Stimulated activated CD8-positive, alpha-beta memory T cell treated with anti-CD3 and anti-CD28 coated beads, Interleukin-2, amount 100 ng/mL, for 48 hours (primary cell): ENCODE measurements at places on chromosomes 1 and 21.

DNA sequence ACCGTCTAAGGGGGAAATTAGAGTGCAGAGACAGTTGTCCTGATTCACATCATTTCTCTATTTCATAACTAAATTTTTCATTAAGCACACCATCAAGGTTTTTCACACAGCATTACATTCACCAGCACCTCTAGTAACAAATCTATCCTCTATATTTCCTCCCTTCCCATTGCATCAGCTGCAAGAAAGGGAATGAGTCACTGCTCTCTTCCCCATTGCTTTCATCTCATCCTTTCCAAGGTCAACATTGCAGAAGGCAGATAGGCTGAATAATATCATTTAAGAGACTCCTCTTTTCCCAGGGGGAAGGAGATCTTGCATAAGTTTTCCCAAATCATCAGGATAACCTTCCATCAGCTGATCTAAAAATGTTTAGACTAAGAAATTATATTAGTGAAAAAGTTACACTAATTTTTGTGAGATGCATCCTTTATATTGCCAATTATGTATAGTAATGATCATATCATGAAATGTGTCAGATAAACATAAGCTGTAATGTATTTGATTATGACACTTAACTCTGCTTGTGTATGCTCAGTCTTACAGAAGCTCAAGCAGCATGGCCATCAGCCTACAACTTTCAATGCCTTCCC lies 4.3 kb downstream of the INTS7 start:
- DNase-seq, result no peak

DNA sequence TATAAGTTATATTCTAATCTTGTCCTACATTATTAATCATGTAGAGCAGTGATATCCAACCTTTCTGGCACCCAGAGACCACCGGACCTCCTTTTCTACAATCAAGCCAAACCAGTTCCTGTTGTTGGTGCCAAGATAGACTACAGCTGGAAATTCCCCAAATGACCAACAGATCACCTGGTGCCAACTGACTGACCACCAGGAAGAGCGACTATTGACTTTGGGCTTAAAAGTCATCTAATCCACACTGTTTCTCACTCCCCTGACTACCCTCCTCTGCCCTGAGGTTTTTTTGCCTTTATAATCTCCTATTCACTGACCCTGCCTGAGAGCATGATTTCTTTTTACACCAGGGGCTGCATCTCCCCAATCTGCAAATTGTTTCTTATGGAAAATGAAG lies 425.2 kb downstream of the TTLL7 start:
- no peak for DNase-seq

DNA sequence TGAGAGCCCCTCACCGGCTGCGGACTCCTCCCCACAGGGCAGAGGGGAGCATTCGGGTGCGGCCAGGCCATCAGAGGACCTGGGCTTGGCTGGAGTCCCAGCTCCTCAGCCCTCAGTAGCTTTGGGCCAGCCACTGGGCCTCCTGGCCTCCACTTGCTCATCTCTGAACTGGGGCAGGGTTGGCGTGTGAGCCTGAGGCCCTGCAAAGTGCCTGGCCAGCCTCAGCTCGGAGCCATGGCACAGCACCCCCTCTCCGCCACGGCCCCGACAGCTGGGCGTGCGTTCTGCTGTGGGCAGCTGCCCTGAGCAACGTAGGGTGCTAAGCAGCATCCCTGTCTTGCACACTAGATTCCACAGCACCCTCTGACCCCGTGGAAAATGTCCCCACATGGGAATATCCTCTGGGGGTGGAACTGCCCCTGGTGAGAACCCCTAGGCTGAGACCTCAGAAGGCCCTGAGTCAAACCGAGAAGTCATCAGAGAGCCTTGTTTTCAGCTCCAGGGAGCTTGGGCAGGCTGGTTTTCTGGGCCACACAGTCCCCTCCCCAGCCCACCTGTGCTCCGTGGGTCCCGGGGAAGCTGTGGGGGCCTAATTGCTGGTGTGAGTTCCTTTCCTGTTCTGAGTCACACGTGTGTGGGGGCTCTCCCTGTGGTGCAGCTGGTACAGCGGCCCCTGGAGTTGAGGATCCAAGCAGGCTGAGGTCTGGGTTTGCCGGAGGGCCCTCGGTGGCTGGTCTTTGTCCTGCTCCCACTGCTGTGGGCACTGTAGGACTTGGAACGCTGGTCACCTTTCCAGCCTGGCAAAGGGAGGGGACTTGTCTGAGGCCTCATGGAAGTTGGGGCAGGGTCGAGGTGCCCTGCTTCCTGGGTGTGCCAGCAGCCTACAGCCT lies 24.5 kb downstream of the TP73 start:
- no peak for DNase-seq

DNA sequence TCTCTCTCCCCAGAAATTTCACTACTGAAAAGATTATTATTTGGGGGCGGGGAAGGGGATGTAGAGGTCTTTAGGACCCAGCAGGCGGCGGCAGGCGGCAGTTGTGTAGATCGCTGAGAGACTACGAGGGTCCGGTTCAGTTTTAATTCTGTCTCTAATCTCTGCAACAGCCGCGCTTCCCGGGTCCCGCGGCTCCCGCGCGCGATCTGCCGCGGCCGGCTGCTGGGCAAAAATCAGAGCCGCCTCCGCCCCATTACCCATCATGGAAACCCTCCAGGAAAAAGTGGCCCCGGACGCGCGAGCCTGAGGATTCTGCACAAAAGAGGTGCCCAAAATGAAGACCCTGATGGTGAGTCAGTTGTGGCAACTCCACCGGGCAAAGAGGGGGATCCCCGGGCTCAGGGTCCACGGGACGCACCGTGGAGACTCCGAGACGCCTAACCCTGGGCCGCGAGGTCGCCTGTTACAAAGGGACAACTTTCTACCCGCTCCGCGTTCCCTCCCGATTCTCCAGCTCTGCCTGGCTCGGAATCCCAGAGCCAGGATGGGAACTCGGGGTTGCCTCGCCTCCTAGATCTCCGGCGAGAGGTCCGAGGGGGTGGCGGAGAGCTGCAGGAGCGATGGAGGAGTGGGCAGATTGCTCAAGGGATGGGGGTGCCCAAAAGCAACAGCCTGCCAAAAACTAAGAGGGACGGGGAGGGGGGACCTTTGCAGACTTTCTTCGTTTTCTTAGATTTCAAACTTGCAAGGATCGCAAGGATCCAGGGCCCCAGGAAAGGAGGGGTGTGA lies at the start of gene ST6GALNAC5:
Gene ST6GALNAC5 (plus strand): TSS at position 139 of the 789 bp plus-strand sequence.
- DNase-seq, result no peak

- DNase-seq, result no peak
These were observed 53.0 kb downstream of the SLC37A1 start for GRCh38 chr21:42566524-42567213.

- no peak for DNase-seq
These were observed 76.8 kb downstream of the CD34 start for GRCh38 chr1:207833956-207834660.

DNA sequence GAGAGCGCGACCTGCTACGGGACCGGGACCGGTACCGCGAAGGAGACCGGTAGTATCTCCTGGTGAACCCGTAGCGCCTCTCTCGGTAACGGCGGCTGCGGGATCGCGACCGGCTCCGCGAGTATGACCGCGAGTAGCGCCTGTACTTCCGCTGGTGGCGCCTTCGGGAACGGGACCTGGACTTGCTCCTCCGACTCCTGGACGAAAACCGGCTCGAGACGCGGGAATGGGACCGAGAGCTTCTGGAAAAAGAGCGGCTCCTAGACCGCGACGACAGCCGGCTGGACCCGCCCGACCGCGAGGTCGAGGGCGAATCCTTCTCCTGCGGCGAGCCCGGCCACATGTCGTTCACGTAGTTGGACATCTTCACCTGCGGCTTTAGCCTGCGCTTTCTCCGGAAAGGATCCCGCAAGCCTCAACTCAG lies 642 bp downstream of the RSRP1 start:
- no peak for DNase-seq

GRCh38 chr1:76856104-76856503 lies 11.2 kb upstream of the ST6GALNAC5 start:
- no peak for DNase-seq

DNA sequence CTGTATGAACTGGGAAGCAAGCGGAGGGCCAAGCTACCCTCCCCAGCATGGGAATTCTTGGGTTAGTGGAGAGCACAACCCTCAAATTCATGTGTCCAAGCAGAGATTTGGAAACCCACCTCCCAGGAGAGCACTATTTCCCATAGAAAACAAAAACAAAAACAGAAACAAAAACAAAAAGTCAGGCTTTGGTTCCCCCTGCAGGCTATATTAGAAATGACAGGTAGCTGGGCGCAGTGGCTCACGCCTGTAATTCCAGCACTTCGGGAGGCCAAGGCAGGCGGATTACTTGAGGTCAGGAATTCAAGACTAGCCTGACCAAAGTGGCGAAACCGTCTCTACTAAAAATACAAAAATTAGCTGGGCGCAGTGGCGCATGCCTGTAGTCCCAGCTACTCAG lies 10.8 kb downstream of the MINDY1 start:
- no peak for DNase-seq

DNA sequence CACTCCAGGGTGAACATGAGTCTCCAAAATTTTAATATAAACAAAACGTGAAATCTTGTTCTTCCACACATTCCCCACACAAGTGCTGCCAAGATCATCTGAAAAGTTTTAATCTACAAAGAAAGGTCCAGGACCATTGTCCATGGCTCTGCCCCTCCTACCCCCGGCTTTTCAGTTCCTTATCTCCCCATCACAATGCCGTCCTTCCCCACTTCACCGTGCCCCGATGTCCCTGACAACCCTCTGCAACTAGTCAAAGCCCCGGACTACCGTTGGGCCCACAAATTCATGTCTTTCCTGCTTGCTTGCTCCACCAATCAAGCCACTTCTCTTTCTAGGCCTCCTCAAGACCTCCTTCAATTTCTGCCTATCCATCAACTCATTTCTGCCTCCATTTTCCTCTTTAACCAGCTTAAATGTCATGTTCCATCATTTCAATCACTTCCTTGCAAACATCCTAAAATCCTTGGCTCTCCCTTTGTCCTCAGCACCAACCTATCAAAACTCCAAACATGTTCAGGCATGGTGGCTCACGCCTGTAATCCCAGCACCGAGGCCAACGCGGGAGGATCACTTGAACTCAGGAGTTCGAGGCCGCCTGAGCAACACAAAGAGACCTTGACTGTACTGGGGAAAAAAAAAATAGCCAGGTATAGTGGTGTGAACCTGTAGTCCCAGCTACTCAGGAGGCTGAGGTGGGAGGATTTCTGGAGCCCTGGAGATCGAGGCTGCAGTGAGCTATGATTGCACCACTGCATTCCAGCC lies 14.0 kb upstream of the BMP8B start:
- no peak for DNase-seq

GRCh38 chr1:10690484-10690883 lies 106.0 kb downstream of the CASZ1 start:
- DNase-seq, result no peak
